CD4-positive, alpha-beta memory T cell (primary cell): ENCODE measurements at places on chromosomes 1 and 21. TPM values are rescaled to one million over a fixed set of nuclear protein-coding genes. Genes with fewer than 3 reads are reported as not detected.

Gene MIER1
- total RNA-seq, result 77.0 TPM

Gene TSPEAR
- not detected for total RNA-seq

Gene LYPD8
- total RNA-seq, result not detected

Gene TAL1
- total RNA-seq, result not detected

Gene MROH9
- not detected for total RNA-seq

Gene PCBP3
- 0.99 TPM for total RNA-seq

Gene SEMA6C
- total RNA-seq, result 7.6 TPM

Gene REG4
- not detected for total RNA-seq

Gene ZC3H12A
- total RNA-seq, result 60.7 TPM
